Mesothelial cell of epicardium (in vitro differentiated cells): ENCODE measurements at places on chromosomes 7 and 10.

DNA sequence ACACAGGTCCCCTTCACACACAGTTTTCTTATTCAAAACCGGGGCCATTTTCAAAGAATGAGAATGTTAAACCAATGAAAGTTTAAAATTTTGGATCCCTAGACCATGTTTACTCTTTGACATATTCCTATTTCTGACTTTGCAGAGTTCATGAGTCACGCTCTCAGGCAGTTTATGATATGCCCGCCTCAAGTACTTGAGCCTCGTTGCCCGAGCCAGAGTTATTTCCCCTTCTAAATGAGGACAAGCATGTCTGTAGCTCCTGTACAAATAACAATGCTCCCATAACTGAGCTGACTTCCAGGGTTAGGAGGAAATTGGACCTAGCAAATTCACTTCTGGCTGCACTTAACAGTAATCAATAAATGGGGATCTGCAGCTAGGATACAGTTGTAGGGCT, 87.9 kb upstream of the PDE1C start:
- no peak for DNase-seq

GRCh38 chr10:71486484-71487114, 89.9 kb downstream of the CDH23 start:
- DNase-seq, result no peak

- no peak for DNase-seq
These were observed 75.3 kb upstream of the AASS start for GRCh38 chr7:122219253-122219865.

DNA sequence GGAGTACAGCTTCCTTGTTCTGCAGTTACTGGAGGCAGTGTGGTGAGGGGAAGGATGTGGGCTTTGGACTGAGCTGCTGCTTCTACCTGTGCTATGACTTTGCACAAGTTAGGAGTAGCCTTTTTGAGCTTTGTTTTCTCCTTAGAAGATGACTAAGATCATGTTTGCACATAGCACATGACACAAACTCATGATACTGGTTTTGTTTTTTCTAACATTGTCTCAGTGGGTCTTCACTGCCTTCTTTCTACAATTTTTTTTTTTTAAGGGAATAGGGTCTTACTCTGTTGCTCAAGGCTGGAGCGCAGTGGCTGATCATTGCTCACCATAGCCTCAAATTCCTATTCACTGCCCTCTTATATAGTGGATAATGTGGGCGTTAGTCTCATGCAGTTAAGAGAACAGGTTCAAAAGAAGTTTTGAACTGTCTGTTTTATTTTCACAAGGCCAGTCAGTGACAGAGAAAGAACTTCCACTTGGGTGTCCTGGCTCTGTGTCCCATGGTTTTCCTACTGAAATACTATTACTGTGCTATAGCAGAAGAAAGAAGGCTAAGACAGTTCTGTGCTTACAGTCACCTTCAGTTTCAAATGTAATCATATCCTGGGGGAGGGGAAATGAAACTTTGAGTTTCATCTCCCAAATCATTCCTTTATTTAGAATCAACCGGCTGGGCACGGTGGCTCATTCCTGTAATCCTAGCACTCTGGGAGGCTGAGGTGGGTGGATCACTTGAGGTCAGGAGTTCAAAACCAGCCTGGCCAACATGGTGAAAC, 72.0 kb downstream of the KAT6B start:
- no peak for DNase-seq

- DNase-seq, result no peak
These were observed 384 bp downstream of the DCLRE1C start for GRCh38 chr10:14953424-14954000.

DNA sequence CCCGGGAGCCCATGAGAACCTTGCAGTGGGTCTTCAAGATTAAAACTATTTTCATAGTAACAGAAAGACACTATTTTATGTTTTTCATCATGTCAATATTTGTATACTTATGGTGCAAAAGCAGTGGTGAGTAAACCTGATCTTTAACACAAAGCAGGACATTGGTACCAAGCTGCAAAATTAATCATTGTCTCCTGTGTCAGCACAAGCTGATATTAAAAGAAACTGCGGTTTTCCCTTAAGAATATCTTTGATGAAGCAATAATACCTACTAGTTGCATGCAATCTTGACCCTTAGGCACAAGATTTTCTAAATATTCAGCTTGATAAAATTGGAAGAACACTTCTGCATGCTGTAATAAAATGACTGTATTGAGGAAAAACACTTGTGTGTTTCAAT, 121.7 kb downstream of the MDFIC start:
- no peak for DNase-seq

DNA sequence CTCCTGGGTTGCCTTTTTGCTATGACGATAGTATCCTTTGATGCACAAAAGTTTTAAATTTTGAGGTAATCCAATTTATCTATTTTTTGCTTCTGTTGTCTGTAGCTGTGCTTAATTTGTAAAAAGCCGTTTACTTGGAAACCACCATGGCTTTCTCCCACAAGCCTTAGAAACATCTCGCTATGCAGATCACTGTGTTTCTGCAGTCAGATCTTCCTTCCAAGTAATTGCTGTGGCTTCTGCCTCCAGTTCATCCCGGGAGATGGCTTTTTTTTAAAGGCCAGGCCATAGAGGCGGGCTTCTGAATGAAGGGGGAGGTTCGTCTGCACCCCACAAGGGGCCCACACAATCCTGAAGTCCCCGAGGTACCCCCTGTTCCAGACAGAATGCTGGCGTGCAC, 48.3 kb upstream of the OCM2 start:
- DNase-seq, result no peak

DNA sequence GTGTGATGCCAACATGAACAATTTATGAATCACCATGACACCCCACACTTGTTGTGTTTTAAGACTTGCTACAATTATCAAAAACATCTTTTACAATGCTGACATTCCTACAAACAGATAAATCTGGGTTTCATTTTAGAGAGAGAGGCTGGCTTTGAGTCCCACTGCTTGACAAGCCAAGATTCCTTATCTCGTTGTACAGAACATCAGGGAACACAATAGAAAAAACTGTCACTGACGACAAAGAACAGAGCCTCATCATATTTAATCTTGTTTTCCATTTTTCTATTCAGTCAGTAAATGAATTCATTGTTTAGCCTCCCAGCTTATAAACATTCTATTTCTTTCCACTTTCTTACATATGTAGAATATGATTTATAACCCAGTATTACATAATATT, 461.6 kb upstream of the VSTM2A start:
- no peak for DNase-seq

DNA sequence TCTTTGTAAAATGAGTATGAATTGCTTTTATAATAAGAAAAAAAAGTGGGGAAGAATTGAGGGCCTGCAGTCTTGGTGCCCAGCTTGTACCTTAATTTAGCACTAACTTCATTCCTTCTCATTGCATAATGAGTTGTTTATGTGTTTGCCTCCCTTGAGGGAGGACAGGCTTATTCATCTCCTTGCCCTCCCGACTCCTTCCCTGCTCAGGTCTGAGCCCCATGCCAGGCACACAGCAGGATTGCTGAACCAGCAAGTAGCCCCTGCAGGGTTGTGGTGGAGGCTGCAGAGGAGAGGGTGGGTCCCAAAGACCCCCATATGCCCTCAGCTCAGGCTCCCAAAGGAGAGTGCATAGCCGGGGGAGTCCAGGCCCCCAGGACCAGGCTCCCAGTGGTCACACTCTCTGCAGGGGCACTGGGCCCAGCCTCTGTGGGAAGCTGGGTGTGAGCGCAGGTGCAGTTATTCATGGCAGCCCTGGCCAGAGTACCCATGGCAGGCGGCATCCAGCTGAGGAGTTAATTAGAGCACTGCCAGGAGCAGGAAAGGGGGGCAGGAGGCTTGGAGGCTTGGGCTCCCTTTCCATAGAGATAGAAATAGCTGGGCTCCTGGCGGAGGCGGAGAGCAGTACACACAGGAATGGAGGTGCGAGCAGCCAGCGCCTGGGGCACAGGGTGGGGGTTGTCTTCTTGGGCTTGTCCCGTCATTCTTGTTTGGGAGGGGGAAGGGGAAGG, 28.2 kb upstream of the GOLGA7B start:
- DNase-seq, result no peak

- no peak for DNase-seq
These were observed 52.9 kb downstream of the LYZL2 start for GRCh38 chr10:30576641-30577040.
